ENCODE measurements at places on chromosomes 2 and 18. TPM values are rescaled to one million over a fixed set of nuclear protein-coding genes. Genes with fewer than 3 reads are reported as not detected.

DNA sequence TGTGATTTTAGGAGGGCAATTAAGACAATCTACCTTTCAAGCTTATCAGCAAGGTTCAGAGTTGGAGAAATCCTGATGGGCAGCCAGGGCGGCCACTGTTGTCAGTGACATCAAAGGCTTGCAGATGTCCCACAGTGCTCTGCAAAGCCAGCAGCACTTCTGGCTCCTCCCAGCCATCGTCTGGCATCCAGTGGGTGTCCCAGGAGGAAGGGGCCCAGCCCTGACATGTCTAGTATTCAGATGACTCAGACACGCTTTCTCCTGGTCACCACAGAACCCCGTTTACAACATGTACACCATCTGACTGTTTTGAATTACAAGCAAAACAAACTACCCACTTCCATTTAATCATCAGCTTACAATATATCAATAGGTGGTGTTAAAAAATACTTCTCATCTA lies 61.4 kb downstream of the CYRIA start:
- no peak for DNase-seq

- DNase-seq: no peak
These were observed 372.9 kb upstream of the HS6ST1 start for GRCh38 chr2:128691526-128691925.

Gene LYG2
- not detected for total RNA-seq

Gene PRSS56
- not detected for total RNA-seq

Gene PAX8
- 0.69 TPM for total RNA-seq

Gene MYO5B
- total RNA-seq: 0.12 TPM

Measured in activated CD4-positive, alpha-beta T cell treated with anti-CD3 and anti-CD28 coated beads, Interleukin-2, amount 10 ng/mL, durations not matched to agents 7 days and 5 days (primary cell).